ENCODE measurements at places on chromosomes 16 and 17.

DNA sequence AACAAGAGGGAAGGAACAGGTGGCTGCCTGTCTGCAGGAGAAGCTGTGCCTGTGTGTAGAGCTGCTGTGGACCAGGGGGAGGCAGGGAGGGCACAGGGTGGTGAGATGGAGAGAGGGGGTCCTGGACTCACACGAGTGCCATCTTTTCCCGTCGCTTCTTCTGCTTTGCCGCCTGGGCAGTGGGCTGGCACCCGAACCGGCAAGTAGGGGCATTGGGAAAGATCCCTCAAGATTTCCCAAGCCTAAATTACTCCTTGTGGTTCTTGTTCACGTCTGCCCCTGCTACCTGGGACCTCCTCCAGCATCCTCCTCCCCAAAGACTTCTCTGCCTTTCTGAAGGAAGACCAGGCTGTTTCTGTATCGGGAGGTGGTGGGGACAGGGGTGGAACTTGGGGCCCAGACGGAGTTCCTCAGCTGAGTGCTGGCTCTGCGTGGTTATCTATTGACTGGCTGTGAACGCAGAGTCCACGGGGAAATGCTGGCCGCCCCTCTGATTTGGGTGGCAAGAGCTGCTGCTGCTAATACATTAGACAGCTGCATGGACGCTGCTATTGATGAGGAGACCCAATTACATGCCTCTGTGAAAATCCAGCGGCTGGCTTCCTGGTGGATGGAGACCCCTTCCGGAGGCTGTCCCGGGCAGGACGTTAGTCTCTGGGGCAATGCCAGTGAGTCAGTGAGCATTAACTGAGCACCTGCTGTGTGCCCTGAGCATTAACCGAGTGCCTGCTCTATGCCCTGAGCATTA lies 114.5 kb downstream of the OR1D5 start:
- peak; percentile 20 for DNase-seq

DNA sequence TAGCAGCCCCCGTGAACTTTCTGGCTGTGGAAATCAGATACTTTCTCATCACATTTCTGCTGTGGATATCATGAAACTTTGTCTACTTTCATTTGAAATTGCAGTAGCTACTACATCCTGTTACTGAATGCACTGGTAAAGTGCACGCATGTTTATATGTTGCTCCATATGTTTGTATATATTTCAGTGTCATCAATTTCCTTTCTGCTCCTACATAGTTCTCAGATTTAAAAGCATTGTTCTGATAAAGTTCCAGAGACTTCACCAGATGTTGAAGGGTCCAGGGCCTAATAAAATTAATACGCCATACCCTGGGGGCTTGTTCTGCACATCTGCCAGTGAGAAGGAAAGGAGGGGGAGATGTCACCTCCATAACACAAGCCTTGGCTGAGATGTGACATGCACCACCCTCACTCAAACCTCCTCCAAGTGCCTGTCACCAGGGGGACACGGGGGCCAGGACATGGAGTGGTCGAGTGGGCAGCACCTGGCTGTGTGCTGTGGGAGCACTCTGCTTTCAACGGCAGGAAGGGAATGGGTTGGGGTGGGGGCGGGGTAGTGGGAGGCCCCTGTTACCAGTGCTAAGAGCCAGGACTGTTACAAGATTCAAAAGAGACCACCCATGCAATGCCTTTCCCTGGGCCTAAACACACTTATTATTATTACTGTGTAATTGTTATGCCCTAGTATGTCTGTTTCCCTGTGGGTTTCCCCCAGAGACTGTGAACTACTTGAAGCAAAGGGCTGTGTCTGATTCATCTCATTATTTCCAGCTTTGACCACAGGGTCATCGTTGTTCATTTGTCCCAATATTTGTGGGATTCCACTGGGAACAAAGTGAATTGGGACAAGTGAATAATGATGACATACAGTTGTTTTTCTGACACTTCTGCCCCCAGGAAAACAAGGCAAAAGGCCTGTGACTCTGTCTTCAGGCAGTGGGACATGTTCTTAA lies 193.4 kb downstream of the FOXL1 start:
- no peak for DNase-seq

DNA sequence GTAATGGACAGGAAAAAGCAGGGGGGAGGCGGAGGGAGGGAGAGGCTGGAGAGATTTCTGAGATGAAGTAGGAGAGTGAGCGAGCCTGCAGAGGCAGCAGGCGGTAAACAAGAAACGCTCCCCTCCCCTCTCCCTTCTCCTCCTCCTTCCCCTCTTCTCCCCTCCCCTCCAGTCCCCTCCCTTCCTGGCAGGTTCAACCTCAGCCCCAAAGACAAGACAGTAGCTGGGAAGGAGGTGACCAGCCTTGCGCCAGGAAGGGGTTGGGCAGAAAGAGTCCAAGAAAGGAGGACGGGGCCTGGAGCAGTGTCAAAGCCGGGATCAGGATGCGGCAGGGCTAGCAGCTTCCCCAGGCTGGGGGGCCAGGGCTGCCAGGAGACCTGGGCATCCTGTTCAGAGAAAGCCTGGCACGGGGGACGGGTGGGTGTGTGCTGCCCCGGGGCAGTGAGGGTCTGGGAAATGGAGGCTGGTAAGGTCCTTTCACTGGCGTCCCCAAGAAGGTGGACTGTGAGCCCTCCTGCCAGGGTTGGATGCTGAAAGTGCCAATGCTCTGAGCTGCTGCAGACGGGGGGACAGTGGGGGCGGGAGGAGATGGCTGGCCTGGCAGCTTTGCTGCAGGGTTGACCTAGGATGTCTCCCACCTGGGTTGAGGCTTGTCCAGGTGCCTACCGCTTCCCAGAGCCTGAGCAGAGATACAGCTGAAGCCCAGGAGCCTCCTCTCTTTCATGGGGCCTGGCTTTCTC lies 261.6 kb upstream of the TNRC6C start:
- no peak for DNase-seq

- DNase-seq = no peak
These were observed 186.3 kb upstream of the SOX9 start for GRCh38 chr17:71934520-71934919.

DNA sequence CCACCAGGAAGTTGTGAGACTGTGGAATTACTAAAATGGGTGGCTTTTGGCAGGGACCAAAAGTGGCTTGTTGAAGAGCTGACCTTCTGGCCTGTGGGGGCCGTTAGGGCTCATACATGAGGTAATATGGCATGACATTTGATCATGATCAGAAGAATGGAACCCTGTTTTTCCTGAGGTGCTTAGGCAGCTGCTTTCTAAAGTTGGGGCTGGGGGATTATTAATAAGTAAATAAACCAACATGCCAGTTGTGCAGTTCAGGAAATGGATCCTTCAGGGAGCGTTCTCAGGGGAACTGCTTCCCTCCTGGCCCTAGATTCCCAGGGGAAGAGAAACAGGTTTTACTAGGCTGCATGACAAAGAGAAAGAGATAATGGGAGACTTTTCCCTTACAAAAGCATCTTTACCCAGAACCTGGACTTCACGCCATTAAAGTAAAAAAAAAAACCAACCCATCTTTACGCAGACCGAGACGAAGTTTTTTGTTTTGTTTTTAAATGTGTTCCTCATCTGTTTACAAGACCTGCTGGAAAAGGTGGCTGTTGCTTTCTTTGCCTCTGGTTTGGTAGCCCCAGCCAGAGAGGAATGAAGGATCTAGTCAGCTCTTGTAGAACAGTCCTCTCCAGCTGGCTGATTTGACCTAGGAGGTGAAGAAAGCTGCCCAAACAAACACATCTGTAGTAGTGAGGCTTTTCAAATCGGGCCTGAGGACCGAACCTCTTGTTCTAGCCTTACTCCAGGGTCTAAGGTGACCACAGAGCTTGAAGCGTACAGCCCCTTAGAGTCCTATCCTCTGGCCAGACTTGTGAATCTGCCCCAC lies 22.7 kb downstream of the YPEL2 start:
- DNase-seq = no peak

- DNase-seq = no peak
These were observed 419.0 kb downstream of the CDH13 start for GRCh38 chr16:83045790-83046189.

- DNase-seq = peak; percentile 49
These were observed 61.1 kb upstream of the CIBAR2 start for GRCh38 chr16:85173146-85173980.

DNA sequence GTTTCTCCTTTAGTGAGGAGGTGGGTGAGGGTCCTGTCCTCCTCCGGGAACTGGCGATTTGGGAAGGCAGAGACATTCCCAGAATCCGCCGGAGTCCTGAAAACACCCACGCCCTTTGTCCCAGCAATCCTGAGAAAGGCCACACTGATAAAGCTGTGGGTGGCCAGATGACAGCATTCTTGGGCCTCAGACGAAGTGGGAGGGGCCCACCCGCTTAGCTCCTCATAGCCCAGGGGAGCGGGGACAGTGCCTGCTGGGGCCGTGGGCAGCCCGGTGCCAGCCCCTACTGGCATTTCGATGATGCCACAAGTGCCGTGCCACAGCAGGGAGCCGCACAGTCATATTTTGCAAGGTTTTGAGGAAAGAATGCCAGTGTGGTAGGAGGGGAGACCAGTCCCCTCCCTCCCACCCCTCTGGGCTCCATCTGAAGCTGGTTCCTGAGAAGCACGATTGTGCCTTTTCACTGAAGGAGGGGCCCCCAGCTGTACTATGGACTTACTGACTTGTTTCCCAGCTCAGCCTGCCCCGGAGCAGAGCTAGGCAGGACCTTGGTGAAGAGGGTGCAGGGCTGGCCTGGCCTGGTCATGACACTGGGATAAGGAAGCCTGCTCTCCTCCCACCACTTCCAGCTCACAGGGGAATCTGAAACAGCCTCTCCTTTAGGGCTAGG lies 20.9 kb upstream of the MPRIP start:
- peak; percentile 69 for DNase-seq

- DNase-seq = no peak
These were observed 55.9 kb downstream of the ANKRD11 start for GRCh38 chr16:89434490-89434889.

GRCh38 chr17:38449364-38449763 lies 21.1 kb downstream of the ARHGAP23 start:
- no peak for DNase-seq

DNA sequence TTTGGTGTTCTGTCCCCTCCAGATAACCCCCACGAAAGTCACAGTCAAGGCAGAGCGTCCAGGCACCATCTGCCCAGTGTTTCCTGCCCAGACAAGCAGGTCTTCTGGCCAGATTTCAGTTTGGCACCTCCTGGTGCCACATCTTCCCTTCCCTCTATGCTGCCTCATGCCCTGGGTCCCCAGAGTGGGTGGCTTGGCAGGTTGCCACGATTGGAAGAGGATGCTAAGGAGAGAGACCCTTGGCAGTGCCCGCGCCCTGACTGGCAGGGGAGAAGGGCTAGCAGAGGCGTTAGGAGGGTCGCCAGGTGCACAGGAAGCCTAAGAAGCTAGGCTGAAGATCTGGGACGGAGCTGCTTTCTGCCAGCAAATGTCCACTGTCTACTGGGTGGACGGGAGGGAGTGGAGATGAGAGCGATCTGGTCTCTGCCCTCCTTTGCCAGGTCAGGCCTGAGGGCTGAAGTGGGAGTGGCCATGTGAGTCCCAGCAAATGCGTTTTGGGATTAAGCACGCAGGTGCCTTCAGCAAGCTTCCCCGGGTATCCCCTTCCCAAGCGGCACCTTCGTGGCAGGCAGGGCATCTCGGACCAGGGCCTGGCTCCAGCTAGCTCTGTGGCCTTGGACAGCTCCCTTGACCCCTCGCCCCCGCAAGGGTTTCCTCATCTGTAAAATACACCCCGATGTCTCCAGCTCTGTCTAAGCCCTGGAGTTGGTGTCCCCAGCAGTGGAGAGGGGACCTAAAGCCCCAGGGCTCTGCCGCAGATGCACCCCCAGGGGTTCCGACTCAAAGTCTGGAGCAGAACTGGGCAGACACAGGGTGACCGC lies 13.4 kb upstream of the CD300A start:
- DNase-seq = no peak

GRCh38 chr16:11497851-11498289 lies 88.8 kb downstream of the LITAF start:
- peak; percentile 82 for DNase-seq

DNA sequence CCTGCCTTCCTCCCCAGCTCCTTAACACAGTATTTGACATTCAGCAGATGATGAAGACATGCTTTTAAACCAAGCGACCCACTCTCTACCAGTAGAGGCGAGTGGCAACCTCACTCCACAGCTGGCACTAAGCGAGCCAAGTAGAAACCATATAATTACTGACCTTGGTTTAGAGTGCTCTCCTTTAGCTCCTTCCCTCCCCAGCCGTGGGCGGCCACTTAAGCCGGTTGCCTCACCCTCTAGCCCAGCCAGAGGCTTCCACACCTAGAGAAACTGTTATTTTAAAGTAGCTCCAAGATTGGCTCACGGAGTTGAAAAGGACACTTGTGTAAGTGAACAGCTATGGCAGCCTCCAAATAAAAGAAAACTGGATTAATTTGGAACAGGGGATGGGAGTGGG lies 109.1 kb upstream of the CRHR1 start:
- no peak for DNase-seq

DNA sequence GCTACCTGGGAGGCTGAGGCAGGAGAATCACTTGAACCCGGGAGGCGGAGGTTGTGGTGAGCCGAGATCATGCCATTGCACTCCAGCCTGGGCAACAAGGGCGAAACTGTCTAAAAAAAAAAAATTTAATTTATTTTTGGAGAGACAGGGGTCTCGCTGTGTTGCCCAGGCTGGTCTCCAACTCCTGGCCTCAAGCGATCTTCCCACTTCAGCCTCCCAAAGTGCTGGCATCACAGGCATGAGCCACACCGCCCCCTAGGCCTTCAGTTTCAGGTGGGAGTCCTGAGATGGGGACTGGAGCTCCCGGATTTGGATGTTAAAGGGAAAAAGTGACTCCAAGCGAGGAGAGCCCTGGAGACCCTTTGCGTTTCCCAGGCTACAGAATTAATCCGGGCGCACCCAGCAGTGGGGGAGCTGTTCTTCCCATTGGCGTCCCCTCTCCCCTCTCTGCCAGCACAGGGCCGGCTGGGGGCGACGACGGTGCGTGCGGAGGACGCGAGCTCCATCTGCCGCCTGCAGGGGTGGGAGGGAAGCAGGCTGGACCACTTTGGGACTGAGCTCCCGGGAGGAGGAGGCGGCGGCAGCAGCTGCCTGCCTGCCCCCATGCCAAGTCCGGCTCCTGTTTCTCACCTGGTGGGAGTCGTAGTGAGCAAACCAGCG lies 49.3 kb upstream of the USP7 start:
- DNase-seq = no peak

DNA sequence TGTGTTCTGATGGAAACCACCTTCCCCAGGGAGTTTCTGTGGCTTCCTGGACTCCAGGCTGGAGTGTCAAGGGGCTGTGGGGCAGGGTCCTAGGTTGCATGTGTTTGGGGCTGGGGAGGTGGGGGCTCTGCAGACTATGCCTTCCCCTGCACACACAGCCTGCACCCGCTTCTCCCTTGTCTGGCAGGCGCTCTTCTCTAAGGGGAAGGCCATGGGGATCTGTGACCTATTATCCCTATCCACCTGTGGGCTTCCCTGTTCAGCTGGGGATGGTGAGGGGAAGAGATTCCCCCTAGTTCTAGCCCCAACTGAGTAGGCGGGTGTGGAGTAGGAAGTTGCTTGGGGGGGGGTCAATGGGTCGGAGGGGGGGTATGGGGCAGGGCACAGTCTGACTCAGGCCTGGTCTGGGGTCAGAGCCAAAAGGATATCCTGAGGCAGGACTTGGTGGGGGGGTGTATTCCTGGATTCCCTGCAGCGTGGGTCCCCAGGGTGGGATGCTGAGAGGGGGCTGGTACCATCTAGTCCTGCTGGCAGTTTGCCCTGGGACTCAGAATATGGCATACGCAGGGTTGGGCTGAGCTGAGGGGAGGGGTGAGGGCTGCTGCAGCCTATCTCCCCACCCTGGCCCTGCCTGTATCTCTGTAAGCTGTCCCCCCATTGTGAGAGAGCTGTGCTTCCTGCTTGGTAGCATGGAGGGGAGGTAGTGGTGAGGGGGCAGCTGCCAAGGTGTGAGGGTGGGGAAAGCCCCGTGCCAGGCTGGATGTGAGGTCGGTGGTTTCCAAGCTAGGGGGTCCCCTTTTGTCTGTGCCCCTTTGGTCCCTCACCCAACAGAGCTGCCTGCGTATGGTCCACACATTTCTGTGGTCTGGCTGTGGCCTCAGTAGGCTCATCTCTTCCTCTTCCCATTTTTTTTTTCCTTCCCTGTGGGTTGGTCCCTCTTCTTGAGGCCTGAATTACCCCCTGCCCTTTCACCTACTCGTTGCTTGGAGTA lies 14.7 kb downstream of the RARA start:
- peak; percentile 91 for DNase-seq

All from MG63 (cell line).